ENCODE measurements at places on chromosomes 7 and 10. TPM values are rescaled to one million over a fixed set of nuclear protein-coding genes. Genes with fewer than 3 reads are reported as not detected.

The NACAD gene
- total RNA-seq, result 10.0 TPM

The FANK1 gene
- total RNA-seq, result 1.8 TPM

The GIMAP7 gene
- 28.6 TPM for total RNA-seq

The PIK3CG gene
- total RNA-seq, result 11.8 TPM

The TMEM60 gene
- total RNA-seq, result 11.0 TPM

The ZNF479 gene
- total RNA-seq, result not detected

The ZNF239 gene
- total RNA-seq, result 3.4 TPM

The CLCN1 gene
- not detected for total RNA-seq

The GSTO2 gene
- total RNA-seq, result 1.7 TPM

The FAM200A gene
- total RNA-seq, result 3.0 TPM

The PNLIPRP1 gene
- 0.94 TPM for total RNA-seq

The NUTM2E gene
- not detected for total RNA-seq

The CLDN4 gene
- total RNA-seq, result 0.19 TPM

The MRLN gene
- 0.65 TPM for total RNA-seq

The NANOS1 gene
- total RNA-seq, result 1.9 TPM

The HPSE2 gene
- total RNA-seq, result 6.3 TPM

The AKR1C2 gene
- 44.7 TPM for total RNA-seq

The IL6 gene
- total RNA-seq, result 112 TPM

The NPFFR1 gene
- 0.06 TPM for total RNA-seq

The TYW1B gene
- 3.8 TPM for total RNA-seq

The PARP12 gene
- total RNA-seq, result 42.6 TPM

The PCLO gene
- 0.52 TPM for total RNA-seq

The CLDN15 gene
- total RNA-seq, result 14.8 TPM

The MALRD1 gene
- 1.2 TPM for total RNA-seq

The CROT gene
- total RNA-seq, result 11.8 TPM

The PRSS37 gene
- total RNA-seq, result not detected

The GRIFIN gene
- not detected for total RNA-seq

The AGAP6 gene
- 20.4 TPM for total RNA-seq

The GJD4 gene
- not detected for total RNA-seq

The CALHM1 gene
- total RNA-seq, result not detected

The VSTM4 gene
- 34.2 TPM for total RNA-seq

The ZNF488 gene
- total RNA-seq, result 0.12 TPM

The TRIM74 gene
- total RNA-seq, result 0.69 TPM
